ENCODE measurements at places on chromosomes 6 and 20.
A peak's percentile ranks its signal among the peaks of the same experiment; 100 is the strongest.

DNA sequence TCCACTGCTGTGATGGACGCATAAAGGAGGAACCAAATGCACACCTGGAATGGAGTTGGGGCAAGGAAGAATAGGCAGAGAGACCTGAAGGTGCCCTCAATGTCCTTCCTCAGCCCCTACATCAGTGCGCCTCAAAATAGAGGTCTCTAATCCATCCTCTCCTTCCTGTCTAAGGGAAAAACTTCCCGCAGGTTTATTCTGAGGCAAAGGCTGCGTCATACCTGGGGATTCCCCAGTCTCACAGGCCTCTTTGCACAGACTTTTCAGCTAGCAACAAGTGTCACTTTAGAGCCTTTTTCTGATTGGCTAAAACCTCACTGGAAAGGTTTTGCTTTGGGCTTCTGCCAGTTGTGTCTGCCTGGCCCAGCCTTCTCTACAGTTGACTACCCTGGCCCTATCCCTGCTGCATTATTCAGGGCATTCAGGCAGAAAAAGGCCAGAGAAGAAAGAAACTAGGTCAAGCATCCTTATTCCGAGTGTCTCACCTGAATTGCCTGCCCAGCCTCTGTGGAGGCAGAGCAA is 1.8 kb upstream of the HLA-DQB1 start:
- no peak for DNase-seq

GRCh38 chr20:4488407-4489339 is 233.0 kb upstream of the PRND start:
- peak; percentile 68 for DNase-seq

DNA sequence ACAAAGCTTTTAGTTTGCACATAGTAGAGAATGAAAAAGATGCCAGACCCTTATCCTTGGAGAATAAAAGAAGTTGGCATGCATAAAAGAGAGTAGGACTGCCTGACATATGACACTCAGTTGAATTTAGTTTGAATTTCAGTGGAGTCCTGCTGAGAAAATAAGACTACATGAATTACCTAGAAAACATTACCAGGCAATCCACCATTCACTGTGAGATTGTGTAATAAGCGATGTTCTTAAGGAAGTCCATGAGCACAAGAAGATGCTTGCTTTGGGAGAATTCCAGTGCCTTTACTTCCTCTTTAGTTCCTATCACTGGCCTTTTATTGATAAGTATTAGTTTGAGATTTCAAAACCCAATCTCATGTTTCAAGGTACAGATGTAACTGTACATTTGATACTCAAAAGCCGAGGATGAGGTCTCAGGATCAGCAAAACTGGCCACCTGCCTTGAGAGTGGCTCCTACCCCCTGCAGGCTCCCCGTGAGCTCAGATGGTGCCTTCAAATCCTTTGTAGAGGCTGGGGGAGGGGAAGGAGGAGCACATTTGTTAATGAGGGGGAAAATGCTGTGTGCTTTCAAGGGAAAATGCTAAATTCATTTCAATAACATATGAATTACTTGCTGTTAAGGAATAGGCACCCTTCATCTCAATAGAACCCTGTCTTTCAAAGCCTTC is 11.2 kb upstream of the UNC93A start:
- no peak for DNase-seq

DNA sequence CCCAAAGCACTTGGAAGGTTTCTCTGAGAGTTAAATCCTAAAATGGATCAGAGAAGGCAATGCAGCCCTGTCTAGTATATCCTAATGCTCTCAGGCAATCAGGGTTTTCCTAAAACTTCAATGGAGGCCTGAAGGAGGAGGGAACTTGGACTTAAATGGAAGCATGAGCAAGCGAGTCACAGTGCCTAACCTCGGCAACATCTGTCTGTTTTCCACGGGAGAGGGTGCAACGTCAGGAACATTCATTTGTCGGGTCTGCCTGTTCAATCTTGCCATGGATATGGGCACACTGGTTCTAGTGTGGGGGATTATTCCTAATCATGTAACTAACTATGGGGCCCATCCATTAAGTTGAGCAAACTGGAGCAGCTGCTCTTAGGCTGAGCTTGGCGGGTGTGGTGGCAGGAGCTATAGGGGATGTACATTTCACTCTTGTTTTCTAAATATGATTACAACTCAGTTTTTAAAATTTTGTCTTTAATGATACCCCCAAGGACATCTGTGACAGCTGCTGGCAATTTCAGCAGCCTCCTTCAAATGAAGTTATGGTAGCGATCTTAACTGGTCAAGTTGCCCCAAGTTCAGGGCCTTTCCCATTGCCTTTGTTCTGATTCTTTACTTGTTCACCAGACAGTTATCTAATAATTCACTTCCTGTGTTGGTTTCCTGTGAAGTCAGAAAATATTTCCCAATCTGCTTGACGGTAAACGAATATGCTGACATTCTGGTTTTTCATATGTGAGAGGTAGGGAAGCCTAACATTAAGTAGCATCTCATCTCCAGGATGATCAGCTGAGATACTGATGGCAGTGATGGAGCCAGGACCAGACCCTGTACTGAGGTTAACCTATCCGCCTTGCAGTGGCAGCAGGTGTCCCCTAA is 21.6 kb downstream of the DSE start:
- DNase-seq: no peak

GRCh38 chr20:57266291-57267157 is at the start of gene BMP7:
Gene BMP7, minus strand, starts transcription at chr20:57266641. Its CDS starts 519 bp downstream, at chr20:57266122.
- DNase-seq: no peak

DNA sequence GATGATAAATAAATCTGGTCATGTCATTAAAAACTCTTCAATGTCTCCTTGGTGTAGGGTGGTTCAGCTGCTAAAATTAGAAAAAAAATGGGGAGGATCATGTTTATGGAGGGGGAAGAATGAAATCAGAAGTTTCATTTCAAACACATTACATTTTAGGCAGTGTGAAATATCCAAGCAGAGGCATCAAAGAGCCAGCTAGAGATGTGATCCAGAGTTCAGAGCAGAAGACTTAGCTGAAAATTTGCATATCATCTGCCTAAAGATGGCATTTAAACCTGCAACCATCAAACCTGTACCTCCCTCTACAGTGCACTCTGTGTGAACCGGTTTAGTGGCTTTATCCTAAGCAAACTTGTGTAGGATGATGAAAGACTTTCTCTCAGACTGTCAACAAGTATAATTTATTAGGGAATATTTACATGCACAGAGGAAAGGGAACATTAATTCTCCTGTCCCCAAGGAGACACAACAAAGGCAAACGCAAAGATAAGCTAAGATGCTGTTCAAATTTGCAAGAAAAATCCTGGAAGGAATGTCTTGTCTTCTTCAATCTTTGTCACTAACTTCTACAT is 84.8 kb upstream of the PLEKHG1 start:
- no peak for DNase-seq

DNA sequence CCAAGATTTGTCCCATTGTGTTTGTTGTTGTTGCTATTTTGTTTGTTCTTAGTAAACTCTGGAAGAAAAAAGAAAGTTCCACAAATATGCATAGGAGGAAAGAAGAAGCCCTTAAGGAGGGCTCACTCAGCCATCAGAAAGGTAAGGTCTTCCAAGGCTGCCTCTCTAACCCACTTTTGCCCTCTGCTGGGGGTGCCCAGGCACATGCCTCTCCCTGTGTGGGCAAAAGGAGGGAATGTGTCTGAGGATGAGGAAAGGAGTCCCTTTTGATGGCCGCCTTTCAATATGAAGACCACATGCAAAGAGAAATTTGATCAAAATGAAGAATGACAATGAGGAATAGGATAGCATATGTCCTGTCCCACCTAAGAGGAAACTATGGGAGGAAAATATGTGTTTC is 248.2 kb upstream of the POU3F2 start:
- DNase-seq: no peak

DNA sequence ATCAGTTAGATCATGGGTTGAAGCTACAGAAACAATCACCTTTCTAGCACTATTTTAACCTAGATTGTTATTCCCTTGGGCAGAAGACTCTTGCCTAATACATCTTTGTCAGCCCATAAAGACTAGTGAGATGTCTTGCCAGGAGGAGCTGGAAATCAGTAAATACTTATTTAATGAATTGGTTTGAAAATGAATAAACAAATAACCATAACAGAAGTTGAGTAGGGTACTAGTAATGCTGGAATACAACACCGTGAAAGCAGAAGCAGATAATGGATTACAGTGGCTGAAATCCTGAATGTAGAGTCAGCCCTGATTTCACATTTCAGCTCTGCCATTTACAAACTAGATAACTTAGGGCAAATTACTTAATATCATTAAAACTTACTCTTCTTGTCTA is 236.1 kb downstream of the PACRG start:
- DNase-seq: no peak

DNA sequence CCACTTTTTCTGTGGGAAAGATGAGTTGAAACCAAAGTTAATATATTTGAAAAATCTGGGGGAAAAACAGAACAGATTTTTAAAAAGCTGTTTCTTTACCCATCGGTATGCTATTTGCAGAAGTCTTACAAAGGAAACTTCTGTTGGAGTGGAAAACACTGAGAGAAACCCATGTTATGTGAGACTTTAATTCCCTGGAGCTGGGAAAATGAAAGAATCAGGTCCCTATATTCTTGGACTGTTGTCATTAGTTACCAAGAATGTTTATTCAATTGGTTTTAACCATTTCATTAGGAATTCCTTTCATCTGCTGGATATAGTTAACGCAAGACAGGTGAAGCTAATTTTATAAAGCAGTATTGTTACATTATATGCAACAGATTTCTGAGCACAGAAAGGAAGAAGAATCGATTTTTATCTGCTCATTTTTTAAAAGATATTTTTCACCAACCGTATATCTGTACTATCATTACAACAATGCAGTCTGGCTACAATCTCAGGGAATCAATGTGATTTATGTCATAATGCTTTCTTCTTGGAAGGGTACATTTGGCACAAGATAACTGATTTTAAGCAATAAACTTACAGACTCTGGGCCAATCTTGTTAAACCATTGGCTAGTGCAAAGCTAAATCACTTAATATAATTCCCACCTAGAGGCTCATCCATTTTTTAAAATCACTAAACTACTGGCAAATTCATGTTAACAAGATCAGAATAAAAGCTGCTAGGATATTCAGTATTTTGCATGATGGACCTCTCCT is 170.0 kb downstream of the MOXD1 start:
- no peak for DNase-seq

GRCh38 chr6:18276610-18277236 is 12.4 kb upstream of the DEK start:
- DNase-seq: no peak

DNA sequence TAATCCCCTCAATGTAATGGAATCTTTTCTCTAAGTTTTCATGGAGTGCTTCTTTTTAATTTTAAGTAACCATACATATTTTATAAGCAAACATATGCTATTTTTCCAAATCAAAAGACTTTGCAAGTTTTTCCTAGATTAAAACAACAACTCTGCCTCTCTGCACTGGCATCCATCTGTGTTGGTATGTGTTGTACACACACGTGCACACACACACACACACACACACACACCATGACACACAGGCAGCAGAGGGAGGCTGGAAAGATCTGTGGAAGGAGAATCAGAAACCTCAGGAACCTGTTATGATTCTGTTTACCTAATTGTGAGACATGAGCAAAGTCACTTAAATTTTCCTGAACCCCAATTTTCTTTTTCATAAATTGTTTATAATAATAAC is 295.0 kb upstream of the PRDM1 start:
- no peak for DNase-seq

DNA sequence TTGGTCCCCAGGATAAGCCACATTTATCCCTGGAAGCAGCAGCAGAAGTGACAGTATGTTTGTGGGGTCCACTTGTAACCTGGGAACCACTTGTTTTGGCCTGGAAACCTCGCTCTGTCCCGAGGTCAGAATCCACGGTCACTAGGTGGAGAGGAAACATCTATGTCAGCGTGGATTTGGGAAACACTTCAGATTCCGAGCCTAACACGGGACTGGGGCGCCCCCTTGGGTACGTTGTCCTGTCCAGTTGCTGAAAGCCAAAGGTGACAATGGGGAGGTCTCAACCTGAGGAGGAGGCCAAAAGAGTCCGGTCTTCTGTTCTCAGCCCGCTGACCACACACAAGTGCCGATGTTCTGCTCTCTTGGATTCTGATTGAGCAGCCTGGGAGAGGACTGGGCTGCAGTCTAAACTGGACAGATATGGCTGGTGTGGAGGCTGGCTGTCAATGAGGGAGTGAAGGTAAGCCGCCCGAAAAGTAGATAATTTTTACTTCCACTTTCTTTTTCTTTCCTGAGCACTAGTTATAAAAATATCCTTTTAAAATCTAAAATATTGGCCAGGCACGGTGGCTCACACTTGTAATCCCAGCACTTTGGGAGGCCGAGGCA is 4.9 kb upstream of the ZFP57 start:
- DNase-seq: no peak

- no peak for DNase-seq
These were observed 18.0 kb downstream of the TCFL5 start for GRCh38 chr20:62843656-62844055.

- DNase-seq: peak; percentile 65
These were observed 36.1 kb downstream of the PSMB1 start for GRCh38 chr6:170516783-170517616.

- peak; percentile 17 for DNase-seq
These were observed 576.4 kb downstream of the PRKN start for GRCh38 chr6:162151021-162151665.

DNA sequence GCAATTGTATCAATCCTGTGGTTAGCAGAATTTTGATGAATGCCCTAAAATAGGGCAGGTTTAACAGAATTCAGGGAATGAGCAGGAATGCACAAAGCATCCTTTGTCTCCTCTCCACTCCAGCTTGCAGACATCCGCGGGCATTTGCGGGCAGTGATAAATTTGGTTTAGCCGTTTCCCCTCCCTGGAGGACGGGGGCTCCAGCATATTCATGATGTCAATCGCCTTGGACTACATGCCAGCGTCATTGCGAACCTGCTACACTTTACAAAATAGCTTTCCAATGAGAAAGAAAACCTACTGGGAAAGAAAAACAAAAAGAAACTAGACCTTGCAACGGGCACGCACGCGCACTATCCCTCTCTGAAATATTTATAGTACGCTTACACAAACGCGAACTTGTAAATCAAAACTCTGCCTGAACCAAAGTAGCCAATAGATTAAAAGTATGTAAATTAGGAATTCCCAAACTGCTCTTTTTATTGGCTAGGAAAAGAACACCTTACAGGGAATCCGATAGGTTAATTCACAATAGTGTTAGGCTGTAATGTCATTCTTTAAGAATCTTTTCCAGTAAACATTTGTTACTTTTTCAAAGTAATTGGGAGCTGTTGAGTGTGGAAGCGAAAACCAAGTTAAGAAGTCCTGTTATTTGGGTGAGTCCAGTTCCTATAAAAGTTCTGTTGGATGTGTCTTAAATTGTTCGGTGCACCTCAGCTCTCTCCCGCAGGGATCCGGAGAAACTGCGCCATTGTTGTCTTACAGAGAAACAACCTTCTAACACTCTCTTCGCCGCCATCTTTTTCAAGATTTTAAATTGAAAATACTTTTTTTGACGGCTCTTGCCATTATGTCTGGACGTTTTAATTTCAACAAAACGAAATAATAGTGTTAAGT is 136.7 kb downstream of the HFE start:
- peak; percentile 89 for DNase-seq

All from AG08395 (cell line).